Hippocampal formation (tissue), 2 donors: ENCODE measurements at places on chromosomes 11 and 22.

GRCh38 chr11:61688365-61689163 lies 8.4 kb downstream of the DAGLA start:
- DNase-seq = no peak

GRCh38 chr22:27667121-27667843 lies 134.3 kb downstream of the MN1 start:
- no peak for DNase-seq

- DNase-seq = no peak
Measured at GRCh38 chr22:23192133-23192532, 11.8 kb downstream of the BCR start.

GRCh38 chr11:133835593-133836548 lies 9.4 kb downstream of the SPATA19 start:
- DNase-seq = no peak

DNA sequence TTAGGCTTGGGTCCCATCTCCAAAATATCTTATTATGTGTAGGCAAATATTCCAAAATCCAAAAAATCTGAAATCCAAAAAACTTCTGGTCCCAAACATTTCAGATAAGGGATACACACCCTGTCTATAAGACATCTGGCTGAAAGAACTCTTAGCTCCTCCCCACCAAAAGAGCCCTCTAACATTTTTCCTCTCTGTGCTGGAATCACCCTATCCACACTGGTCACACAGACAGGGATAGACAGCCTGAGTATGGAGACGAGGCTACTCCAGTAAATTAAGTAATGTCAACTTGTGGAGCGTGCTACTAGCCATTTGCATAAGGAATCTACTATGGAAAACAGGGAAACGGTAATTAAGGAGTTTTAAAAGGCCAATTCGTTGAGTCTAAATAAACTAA lies 24.9 kb downstream of the ATP6V1E1 start:
- DNase-seq = no peak

GRCh38 chr11:115462004-115462541 lies 42.1 kb downstream of the CADM1 start:
- peak; percentile 20 for DNase-seq

GRCh38 chr11:112837162-112837826 lies 123.9 kb upstream of the NCAM1 start:
- DNase-seq = peak; percentile 72

DNA sequence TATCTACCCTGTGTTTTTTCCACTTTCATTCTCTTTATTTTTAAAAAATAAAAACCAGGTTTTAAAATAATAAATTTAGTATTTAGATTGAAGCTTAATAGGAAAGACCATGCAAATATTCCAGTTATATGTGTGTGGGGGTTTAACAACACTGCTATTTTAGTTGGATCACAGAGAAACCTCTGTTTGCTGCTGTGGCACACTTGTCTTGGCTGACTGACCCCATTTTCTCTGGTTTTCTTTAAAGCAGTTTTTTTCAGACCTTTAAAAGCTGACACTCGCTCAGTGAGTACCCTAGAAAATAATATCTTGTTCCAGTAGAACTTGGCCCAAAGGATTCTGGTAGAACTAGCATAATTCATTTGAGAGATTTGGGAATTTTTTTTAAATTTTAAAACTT lies 31.6 kb downstream of the ACER3 start:
- no peak for DNase-seq

DNA sequence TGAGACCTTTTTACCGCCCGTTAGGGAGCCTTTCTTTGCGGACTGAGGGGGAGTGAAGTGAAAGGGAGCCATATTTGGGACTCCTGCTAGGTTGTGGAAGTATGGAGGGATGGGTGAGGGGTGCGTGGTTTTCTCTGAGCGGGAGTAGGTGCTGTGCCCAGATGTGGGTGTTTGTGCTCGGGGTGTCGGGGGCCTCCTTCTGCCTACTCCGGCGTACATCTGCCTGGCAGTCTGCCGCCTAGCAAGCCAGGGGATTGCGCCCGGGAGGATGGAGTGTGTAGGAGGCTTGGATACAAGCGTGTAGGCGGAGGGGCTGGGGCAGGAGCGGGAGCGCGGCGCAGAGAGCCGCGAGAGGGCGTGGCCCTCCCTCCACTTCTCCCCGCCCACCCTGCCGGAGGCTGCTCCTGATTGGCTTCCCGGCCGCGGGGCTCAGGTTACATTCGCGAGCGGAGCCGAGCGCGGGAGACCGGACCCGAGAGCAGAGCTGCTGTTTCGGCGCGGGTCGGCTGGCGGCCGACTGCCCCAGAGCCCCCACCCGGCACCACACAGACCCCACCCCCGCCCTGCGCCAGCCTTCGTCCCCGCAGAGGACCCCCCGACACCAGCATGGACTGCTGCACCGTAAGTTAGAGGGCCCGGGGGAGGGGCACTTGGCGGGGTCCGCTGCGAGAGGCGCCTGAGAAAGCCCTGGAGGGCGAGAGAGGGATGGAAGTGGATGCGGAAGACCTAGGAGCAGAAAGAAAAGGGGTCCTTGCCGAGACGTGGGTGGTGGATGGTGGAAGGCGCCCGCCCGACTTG lies at the start of gene NRGN:
Gene NRGN, plus strand, starts transcription at position 464 of the 798 bp plus-strand sequence. Its CDS starts 143 bp downstream, at position 607.
- DNase-seq = peak; percentile 67

DNA sequence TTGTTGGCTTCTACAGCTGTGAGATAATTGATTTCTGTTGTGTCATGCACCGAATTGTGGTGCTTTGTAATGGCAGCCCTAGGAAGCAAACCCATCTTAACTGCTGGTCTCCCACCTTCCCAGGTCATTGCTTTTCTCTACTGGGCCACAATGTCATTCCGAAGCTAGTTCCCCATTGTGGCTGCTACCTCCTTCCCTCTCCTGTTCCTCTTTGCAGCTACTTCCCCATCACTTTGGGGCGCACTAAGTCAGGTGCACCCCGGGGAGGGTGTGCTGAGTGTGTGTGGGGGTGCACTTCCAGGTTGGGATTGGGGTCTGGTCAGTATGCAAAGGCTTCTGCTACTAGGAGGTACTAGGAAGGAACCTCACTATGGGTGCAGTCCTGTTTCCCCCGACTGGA lies 109.3 kb downstream of the ST3GAL4 start:
- no peak for DNase-seq

DNA sequence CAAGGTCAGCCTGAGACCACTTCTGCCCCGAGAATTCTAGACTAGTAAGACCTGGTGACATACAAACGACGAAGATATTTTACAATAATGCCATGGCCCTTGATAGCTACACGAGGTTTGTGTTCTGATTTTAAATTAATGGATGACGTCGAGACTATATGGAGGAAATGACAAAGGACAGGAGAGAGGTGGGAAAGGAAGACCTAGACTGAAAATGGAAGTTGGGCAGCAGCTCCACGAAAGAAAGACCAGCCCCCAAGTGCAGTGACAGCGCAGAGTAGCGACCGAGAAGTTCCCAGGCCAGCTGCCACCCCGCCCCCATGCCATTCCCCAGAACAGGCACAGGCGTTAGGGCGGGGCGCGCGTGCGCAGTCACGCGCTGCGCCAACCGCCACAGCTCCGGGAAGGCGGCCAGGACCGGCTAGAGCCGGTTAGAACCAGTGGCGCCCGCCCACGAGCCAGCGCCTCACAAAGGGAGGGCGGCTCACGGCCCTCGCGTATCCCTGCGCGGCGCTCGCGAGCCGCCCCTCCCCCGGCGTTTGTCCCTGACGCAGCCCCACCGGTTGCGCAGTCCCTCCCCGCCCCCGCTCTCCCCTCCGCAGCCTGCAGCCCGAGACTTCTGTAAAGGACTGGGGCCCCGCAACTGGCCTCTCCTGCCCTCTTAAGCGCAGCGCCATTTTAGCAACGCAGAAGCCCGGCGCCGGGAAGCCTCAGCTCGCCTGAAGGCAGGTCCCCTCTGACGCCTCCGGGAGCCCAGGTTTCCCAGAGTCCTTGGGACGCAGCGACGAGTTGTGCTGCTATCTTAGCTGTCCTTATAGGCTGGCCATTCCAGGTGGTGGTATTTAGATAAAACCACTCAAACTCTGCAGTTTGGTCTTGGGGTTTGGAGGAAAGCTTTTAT lies 1.5 kb upstream of the MALAT1 start:
- DNase-seq = peak; percentile 100

DNA sequence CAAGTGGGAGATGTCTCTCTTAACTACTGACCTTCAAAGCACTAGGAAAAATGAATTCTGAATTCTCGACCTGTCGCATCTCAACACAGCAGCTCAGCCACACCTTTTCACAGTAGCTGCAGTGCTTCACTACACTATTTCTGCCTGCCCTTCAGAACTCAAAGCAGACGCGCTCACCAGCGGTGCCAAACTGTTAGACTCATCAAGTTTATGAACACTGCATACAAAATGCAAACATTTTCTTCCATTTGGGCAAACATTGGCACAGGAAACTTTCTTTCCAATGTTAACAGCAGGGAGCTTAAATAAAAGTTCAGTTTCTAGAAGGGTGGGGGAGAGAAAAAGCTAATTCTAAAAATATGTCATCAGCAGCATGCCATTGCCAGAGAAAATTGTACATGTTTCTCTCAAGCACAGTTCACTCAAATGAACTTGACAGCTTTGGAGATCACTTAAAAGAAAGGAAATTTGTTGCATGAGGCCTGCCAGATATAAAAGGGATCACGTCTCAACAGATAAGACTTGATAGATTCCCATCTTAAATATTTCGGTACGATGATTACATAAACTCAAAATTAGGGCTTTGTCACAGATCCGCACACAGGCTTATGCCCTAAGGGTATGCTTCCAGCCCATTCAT lies 82.7 kb downstream of the CADM1 start:
- no peak for DNase-seq

GRCh38 chr11:86816251-86816726 lies 15.9 kb downstream of the PRSS23 start:
- DNase-seq = no peak

GRCh38 chr11:120918257-120918656 lies 105.6 kb upstream of the TBCEL start:
- no peak for DNase-seq

GRCh38 chr22:18968011-18968749 lies 32.1 kb upstream of the PRODH start:
- DNase-seq = no peak

- no peak for DNase-seq
Measured at GRCh38 chr11:2587132-2587930, 112.5 kb downstream of the KCNQ1OT1 start.

DNA sequence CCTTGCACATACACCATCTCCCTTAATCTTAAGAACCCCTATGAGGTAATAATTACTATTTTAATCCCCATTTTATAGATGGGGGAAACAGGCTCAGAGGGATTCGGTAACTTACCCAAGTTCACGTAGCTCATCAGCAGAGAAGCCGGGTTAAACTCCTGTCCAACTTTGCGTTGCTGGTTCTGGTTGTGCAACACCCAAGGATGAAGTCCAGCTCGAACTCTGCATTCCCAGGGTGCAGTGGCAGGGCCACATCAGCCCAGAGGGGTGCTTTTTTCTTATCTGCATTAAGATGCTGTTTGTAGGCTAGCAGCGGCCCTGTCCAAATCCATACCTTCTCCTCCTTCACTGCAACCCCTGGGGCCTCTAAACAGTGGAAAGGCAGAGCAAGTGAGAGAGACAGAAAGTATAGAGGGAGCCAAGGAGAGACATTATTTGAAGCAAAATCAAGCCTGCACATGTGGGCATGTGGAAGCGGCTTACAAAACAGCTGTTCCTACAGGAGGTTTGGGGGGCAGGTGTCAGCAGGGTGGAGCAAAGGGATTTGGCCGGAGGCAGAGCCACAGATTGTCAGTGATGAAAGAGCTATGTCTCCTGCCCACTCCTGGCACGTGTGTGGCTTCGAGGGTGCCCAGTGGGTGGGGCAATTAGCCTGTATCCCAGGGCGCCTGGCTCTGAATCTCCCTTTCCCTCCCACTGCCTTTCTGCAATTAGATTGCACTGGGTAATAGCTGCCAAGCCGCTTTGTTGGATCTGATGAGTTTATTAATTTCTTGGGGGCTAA lies 129.5 kb upstream of the TBCEL start:
- peak; percentile 15 for DNase-seq

DNA sequence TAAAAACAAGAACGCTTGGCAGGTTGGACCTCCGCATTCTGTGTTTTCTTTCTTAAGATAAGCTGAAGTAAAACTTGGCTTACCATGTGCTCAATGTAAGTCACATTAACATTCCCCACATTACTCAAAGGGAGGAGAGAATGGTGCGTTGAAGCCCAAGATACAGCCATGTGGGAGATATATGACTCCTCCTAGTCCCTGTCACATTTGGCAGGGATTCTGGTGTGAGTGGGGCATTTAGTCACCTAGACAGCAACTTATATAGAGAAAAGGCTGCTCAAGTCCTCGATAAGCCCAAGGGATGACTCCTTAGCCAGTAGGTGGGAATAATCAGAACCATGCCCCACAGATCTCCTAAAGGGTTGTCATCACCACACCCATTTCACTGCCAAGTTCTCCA lies 4.6 kb downstream of the PRSS23 start:
- DNase-seq = no peak

GRCh38 chr22:41469218-41469851 lies 418 bp downstream of the ACO2 start:
- DNase-seq = no peak

DNA sequence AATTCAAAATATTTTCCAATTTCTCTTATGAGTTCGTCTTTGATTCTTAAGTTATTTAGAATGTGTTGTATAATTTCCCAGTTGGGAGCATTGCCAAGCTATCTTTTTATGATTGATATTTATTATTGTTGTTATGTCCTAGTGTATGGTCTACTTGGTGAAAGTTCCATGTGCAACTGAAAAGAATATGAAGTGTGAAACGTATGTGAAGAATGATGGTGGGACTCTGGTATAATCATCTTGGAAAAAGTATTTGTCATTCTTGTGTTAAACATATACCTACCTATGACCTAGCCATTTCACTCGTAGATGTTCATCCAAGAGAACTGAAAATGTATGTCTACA lies 12.0 kb upstream of the GNB1L start:
- DNase-seq = no peak

DNA sequence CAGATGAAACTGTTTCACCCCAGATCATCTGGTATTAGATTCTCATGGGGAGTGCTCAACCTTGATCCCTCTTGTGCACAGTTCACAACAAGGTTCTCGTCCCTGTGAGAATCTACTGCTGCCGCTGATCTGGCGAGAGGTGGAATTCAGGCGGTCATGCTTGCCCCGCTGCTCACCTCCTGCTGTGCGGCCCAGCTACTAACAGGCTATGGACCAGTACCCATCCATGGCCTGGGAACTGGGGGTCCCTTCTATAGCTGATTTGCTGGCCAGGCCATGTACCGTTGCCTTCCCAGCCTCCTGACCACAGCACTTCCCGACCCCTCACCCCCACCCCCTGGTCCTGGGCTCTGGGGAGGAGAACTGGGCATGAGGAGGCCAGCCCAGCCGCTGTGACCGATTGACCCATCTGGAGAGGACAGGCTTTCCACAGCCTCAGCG lies 2.6 kb downstream of the PHLDA2 start:
- no peak for DNase-seq
